ENCODE measurements at places on chromosomes 1 and 21. TPM values are rescaled to one million over a fixed set of nuclear protein-coding genes. Genes with fewer than 3 reads are reported as not detected.

The SLC9C2 gene
- polyA plus RNA-seq: not detected

The FAM72D gene
- 0.63 TPM for polyA plus RNA-seq

The DIO1 gene
- not detected for polyA plus RNA-seq

The PRKAA2 gene
- polyA plus RNA-seq: 2.8 TPM

The RAB4A gene
- polyA plus RNA-seq: 38.1 TPM

The ZNF593OS gene
- polyA plus RNA-seq: 0.20 TPM

The NPHS2 gene
- not detected for polyA plus RNA-seq

The LCE2A gene
- not detected for polyA plus RNA-seq

The PRKCZ gene
- polyA plus RNA-seq: 23.2 TPM

The RNU1-3 gene
- polyA plus RNA-seq: not detected
